ENCODE measurements at places on chromosomes 1 and 21. TPM values are rescaled to one million over a fixed set of nuclear protein-coding genes. Genes with fewer than 3 reads are reported as not detected.

- DNase-seq, result no peak
Observed at GRCh38 chr1:156822680-156823079, 6.0 kb upstream of the SH2D2A start.

Gene HSD3B2
- total RNA-seq, result not detected

DNA sequence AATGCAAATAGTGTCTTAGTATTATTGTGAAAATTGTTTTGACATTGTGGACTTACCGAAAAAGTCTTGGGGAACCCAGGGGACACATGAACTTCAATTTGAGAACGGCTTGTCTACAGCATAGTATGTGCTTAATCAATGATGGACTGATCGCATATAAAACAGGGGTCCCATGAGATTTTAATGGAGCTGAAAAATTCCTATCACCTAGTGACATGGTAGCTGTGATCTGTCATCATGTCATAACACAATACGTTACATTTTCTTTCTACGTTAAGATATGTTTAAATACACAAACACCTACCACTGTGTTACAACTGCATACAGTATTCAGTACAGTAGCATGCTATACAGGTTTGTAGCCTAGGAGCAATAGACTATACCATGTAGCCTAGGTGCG lies 153.3 kb upstream of the FOXD3 start:
- no peak for DNase-seq

DNA sequence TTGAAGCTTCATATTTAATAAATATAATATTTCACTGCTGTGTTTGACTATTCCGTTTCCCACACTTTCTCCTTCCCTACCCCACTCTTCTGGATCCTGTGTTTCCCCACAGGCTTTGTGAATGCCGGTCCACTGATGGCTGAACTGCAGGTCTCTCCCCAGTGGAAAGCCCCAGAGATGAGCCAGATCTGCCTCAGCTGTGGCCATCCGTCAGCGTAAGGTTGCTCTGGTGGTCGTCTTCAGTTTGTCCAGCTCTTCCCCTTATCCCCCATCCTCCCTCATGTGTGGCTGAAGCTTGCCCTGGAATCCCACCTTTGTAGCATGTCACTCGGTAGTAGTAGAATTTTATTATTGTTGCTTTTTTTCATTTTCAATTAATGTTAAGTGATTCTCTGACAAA lies 11.4 kb downstream of the SMAP2 start:
- no peak for DNase-seq

DNA sequence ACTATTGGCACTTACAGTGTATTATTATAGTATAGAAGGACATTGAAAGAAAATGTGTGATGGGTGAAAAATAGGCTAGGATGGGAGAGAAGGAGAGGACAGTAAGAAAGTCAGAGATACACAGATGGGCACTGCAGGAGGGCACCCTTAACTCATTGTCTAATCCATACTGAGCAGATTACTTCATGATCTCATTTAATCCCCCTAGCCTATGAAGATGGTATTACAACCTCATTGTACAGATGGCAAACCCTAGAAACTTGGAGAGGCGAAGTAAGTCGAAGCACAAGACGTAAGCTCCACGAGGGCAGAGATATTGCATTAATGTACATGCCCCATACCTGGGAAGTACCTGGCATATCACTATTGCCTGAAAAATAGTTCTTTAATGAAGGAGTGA lies 346.9 kb upstream of the DAB1 start:
- DNase-seq, result no peak

DNA sequence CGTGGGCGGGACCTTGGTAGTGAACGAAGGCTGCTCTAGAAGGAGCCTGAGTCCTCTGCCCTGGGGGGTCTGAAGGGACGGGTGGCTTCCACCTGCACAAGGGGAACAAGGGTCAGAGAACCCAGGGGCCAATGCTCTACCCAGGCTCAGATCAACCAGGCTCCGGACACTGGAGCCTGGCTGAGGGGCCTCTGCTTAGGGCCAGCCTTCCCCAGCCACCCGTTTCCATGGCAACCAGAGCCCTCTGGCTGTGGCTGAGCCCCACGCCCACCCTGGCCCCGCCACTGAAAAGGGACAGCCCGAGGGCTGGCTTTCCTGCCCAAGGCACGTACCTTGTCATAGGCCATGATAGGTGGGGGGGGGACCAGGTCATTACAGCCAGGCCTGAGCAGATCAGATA lies 724.6 kb downstream of the PTPRU start:
- no peak for DNase-seq

All from CD8-positive, alpha-beta memory T cell (primary cell).